ENCODE measurements at places on chromosomes 16 and 17.

DNA sequence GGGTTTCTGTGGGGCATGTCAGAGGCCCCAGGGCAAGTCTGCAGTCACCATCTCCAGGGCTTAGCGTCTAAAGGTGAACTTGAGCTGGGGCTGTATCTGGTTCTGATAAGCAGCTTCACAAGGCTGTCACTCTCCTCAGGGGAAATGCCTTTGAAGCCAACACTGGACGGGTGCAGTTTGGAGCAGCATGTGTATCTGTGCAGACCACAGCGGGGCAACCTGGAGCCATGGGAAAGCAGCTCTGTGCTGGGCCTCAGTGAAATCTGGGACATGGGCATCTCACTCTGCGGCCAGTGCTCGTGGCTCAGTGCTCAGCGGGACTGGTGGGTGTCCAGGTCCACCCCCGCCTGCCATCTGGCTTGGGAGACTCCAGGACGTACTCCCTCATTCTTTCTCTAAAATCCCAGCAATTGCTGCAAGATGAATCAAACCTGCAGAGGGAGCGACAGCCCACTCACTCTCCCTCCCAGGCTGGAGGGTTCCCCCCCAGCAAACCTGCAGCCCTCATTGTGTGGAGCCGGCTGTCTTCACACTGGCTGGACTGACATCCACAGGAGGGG, 63.5 kb downstream of the PRMT7 start:
- no peak for DNase-seq

- DNase-seq: no peak
Observed at GRCh38 chr17:45114117-45114932, 18.0 kb downstream of the PLCD3 start.

- DNase-seq: no peak
Observed at GRCh38 chr17:9001559-9001958, 19.8 kb upstream of the NTN1 start.

- no peak for DNase-seq
Observed at GRCh38 chr17:7515911-7516610, 31.9 kb downstream of the POLR2A start.

- DNase-seq: no peak
Observed at GRCh38 chr17:29586676-29587469, 2.6 kb downstream of the GIT1 start.

All from stimulated activated effector memory CD8-positive, alpha-beta T cell treated with anti-CD3 and anti-CD28 coated beads, Interleukin-12 subunit alpha, Interleukin-12 subunit beta, amount 100 ng/mL, for 72 hours (primary cell).